ENCODE measurements at places on chromosomes 13 and 19.

GRCh38 chr19:1199531-1199930 lies 6.0 kb upstream of the STK11 start:
- no peak for DNase-seq

GRCh38 chr13:30058429-30058828 lies 208.0 kb upstream of the UBL3 start:
- no peak for DNase-seq

GRCh38 chr13:50125304-50125553 lies 110.0 kb downstream of the KCNRG start:
- DNase-seq, result no peak

DNA sequence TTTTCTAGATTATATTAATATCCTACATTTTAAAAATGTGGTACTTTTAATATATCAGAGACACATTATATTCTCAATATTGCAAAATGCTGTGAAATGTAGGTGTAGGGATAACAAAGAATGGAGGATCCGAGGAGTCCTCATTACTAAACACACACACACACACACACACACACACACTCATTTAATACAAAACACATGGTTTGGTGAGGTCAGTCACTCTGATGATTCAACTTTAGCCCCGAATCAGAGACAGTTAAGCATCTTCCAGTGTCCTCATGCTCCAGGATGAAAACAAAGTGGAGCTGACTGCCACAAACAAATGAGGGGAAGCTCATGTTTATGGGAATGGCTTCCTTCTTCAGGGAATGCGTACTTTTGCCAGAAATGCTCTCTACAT lies 147.5 kb downstream of the CYSLTR2 start:
- DNase-seq, result peak; percentile 30

DNA sequence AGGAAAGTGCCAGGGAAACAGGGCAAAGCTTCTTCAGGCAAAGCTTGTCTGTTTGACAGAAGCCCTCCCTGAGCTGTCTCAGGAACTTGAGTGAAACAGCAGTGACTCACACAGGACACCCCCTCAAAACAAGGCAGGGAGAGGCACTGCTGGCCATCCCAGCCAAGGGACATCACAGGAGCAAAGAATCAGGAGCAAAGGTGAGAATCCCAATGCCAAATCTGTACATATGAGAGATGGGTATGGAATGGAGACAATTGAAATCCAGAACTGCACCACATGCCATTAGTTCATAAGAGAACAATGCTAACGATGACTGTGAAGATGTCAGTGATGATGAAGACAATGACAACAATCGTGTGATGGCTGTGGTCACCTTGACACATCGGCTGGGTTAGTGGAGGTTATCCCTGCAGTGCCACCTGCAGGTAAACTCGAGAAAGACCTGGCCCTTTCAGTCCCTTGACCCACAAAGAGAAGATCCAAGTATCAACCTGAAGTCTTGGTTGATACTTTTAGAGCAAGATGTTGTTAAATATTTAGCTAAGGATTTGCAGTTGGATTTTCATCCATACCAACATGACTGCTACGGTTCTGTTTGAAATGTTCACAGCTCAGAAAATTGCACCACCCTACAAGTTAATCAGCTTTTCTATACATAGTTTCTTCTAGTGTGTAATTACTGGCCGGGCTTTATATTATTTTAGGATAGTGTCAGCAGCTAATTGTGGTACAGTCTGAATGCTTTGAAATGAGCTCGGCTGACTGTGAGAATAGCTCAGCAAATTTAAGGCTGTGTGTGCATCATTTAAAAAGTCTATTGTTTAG lies 42.0 kb upstream of the IPO5 start:
- DNase-seq, result peak; percentile 33

DNA sequence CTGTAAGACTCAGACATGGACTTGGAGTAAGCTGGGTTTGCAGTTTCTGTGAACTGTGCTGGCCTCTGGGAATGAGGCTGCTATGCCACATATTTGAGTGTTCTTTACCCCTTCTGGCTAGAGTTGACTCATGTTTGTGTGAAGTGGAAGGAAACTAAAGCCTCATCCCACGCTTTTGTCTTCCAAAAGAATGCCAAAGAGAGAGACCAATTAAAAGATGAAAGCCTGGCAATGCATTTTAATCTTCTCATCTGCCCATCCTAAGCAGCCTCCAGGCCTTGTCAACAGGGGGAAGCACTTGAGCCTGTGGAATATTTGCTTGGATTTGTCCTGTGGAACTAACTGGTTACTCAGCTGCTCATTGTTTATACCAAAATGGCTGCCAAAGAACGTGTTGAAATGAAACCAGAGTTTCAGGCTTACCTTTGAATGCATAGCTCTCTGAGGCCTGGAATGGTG lies 49.1 kb downstream of the LMO7 start:
- peak; percentile 80 for DNase-seq

All from brain microvascular endothelial cell (primary cell).